ENCODE measurements at places on chromosomes 12 and 14.

DNA sequence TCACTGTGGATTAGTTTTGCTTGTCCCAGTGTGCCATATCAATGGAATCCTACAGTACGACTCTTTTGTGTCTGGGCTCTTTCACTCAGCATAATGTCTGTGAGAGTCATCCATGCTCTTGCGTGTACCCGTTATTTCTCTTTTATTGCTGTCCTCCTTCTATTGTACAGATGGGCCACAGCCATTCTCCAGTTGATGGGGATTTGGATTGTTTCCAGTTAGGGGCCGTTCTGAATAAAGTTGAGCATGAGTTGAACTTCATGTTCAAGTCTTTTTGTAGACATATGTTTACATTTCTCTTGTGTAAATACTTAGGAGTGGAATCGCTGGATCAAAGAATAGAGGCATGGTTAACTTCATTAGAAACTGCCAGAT, 38.3 kb downstream of the MYO1H start:
- no peak for DNase-seq

GRCh38 chr12:76030341-76031080, 1.1 kb downstream of the PHLDA1 start:
- peak; percentile 26 for DNase-seq

DNA sequence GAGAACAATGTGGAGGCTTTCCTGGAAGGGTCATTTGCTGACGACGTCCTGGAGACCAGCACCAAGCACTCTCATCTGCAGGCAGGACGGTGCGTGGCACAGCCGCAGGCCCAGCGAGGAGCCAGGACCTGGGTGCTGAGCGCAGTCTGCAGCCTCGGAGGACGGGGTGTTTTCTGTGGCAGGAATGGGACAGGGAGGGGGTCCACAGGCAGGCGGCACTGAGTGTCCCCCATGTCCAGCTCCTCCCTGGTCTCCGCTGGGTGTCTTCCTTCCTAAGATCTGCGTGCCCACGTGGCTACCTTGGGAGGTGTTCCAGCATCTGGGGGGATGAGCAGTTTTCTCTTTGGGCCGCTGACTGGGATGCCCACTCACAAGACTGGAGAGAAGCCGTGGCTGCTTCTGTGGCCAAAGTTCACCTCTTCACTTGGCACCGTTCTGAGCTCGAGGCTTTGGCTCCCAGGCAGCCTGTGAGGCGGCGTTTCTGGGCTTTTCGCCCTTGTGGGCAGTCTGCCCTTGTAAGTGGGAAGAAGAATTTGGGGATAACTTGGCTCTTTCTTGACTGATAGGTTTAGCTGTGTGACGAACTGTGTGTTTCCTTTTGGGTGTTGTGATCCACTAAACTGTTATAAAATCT, 72.2 kb downstream of the NOC4L start:
- no peak for DNase-seq

DNA sequence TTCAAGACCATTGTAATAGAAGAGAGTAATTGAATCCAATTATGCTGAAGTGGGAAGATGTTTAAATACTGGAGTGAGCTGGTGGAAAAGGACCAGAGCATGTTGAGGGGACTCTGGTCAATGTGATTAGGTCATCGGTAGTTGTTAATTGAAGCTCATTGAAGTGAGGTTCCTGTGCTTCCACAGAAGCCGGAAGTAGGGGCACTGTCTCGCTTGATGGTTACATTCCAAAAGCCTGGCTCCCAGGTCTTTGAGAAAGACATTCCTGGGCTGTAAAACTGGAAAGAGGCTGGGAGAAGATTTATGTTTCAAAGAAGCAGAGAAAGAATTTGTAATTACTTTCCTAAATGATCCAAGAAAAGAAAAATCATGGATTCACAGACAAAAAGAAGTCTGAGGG, 12.3 kb upstream of the CLECL1 start:
- no peak for DNase-seq

DNA sequence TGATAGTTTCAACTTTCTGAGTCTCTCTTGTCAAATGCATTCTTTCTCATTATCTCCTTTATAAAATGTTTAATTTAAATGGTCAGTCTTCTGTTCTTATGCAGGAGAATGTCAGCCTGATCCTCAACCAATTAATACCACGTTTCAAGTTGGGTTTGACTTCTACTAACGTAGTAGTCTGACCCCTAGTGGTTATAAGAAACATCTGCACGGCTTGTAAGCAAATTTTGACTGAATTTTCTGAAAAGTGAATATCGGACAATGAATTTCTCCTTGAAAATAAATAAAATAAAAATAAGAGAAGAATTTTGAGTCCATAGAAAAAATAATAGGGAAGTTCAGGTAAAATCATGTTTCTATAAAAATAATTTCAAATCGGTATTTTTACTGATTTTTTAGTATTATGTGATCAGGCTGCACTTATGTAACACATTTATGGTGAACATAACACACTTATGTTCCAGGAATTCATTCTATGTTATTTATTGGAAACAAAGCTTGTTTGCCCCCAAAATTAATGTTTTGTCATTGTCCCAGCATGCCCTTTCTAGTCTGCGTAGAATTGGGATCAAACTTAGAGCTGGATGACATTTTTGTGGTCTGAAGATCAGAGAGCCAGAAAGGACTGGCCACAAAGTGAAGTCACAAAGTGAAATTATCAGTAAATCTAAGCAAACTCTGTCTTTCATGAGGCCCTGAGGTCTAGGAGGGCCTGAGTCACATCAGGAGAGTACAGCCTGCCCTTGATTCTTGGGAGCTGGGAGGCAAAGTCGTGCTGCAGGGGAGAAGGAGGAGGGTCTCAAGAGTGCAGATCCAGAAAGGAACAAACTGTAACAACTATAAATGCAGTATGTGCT, 101.2 kb upstream of the STXBP6 start:
- no peak for DNase-seq

DNA sequence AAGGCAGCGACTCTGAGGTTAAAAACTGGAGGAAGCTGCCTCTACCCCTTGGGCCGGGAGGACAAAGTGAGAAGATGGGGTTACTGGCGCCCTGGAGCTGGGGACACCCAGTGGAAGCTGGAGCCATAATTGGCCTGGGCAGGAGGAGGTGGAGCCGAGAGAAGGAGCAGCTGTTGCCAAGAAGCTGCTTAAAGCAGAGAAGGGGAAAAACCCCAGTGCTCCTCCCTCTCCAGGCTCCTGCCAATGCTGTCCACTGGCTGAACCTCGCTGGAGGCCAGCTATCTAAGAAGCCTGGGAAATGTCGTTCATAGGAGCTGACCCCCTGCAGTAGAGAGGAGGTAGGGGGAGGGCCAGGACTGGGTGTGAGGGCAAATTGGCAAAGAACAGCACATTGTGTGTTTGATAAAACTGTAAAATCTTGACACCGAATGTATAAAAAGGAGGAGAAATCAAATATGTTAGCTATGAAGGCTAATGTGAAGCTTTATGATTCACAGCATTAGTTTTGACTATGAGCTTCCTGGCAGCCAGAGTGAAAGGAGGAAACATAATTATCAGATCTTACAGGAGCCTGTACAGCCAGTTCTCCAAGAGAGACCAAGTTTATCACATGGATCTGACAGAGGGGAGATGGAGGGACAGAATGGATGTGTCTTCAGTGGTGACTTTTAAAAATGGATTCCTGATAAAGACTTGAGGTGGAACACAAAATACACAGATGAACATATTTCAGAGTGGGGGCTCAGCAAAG, 9.5 kb downstream of the HHIPL1 start:
- DNase-seq = no peak

GRCh38 chr12:78037707-78038106, 207.0 kb downstream of the NAV3 start:
- no peak for DNase-seq

- no peak for DNase-seq
Measured at GRCh38 chr12:64713376-64713775, 45.8 kb downstream of the GNS start.

- DNase-seq = no peak
Measured at GRCh38 chr12:89877136-89877535, 168.5 kb upstream of the ATP2B1 start.

GRCh38 chr14:98711453-98711852, 560.5 kb downstream of the BCL11B start:
- no peak for DNase-seq

DNA sequence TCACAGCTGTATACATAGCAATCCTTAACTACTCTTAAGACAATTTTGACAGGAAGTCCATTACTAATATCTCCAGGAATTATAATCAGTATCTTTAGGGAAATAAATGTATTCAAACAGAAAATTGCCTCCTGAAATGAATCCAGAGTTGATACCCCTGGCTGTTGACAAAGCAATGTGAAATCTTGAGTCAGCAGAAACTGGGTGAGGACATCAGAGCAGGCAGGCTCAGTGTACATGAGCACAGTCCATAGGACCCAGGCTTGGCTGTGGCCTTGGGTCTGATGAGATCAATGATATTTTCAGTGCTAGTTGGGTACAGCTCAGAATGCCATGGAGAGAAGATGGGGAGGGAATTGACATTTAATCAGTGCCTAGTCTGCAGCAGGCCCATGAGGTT, 151.3 kb downstream of the SLC15A4 start:
- no peak for DNase-seq

GRCh38 chr14:56162476-56162875, 44.3 kb downstream of the PELI2 start:
- DNase-seq = no peak

DNA sequence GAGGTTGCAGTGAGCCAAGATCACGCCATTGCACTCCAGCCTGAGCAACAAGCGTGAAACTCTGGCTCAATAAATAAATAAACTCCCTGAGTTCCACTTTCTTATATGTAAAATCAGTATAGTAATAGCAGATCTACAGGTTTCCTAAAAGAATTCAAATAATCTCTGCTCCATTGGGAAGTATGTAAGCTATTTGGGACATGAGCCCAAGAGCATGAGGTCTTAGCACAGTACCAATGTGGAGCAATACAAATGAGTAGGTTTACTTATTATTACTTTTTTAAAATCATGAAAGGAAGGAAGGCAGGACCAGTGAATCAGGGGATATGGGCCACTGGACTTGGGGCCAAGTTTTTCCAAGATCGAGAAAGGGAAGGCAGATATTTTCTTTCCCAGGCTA, 216.9 kb upstream of the DIO2 start:
- DNase-seq = no peak

GRCh38 chr14:33839193-33840076, 111.4 kb downstream of the EGLN3 start:
- DNase-seq = peak; percentile 11

GRCh38 chr12:19778172-19778571, 338.9 kb downstream of the AEBP2 start:
- DNase-seq = no peak

- no peak for DNase-seq
Measured at GRCh38 chr14:28766469-28766955, at the start of gene FOXG1. FOXG1 (plus strand) TSS chr14:28766787; CDS start chr14:28767280, 493 bp downstream.

DNA sequence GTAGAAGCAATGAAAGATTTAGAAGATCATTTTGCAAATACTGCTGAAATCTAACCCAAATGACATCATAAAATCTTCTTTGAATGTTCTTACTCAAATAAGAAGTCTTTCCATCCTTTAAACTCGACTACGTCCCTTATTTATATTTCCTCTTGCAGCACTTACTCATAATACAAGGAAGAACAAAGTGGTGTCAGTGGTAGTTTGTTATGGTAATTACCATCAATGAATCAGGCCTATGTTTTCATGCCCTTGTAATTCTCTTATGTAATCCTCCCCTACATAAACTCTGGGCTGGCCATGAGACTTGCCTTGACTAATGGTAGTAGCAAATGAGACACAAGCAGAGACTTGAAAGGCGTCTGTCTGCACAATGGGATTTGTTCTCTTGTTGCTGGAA, 17.0 kb downstream of the EEA1 start:
- DNase-seq = no peak

DNA sequence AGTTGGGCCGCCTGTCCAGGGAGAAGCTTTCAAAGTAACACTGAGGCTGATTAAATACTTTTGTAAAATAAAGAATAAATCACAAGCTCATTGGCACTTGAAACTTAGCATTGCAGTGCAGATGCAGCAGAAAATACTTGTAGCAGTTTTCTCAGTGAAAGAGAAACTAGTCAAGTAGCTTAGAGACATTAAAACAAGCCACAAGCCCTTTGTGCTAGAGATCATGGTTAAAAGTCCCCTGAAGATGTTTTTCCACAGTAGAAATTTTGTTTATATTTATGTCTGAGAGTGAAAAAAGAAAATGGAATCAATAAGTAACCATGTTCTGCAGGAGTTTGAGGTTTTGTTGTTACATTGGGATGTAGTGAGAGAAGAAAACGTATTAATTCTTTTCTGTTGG, 5.9 kb downstream of the PSEN1 start:
- no peak for DNase-seq

DNA sequence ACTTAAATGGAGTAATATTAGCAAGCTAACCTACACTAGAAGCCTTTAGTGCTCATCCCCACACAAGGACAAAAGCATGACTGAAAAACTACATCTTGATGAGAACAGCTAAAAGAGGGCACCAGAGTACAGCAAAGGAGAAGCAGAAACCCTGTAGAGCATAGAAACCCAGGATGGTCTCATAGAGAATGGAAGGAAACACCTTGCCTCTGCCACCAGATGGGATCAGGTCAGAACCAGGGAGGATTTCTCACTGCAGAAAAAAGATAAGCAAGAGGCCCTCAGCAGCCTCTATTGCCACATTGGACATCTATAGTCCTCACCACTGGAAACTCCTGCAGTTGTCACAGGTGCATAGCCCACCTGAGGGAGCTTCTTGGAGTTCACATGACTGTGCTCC, 13.6 kb upstream of the ZNF705A start:
- DNase-seq = no peak

GRCh38 chr12:54136844-54137580, 51.8 kb downstream of the SMUG1 start:
- no peak for DNase-seq

DNA sequence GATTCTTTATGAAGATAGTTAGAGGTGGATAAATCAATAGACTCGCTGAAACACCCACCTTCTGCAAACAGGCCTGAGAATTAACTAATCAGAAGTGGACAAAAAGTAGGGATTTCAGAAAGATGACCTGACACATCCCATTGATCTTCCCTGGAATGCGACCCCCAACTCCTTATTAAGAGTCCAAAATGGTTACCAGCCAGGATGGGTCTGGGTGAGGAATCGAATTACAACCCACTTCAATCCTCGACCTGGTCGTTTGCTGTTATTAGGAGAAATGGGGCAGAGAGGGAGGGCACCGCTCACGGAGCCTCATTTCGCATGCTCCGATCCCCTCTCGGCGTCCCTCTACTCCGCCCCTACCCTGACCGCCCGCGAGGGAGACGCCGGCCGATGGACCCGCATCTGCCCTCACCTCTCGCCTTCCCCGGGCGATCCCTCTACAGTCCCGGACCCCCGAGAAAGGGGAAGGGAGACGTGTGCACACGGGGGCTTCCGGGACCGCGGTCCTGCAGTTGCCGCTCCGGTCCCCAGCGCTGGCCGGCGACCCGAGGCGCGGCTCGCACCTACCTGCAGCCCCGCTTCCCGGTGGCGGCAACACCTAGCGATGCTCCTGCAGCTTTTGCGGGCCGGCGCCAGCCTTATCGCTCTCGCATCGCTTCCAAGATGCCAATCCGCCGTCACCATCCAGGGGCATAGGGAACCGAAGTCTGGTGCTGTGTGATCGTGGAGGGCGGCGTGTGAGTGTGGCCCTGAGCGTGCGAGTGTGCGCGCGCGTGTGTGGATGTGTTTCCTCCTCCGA, 69.3 kb upstream of the USP15 start:
- peak; percentile 4 for DNase-seq
